ENCODE measurements at places on chromosomes 12 and 14.

DNA sequence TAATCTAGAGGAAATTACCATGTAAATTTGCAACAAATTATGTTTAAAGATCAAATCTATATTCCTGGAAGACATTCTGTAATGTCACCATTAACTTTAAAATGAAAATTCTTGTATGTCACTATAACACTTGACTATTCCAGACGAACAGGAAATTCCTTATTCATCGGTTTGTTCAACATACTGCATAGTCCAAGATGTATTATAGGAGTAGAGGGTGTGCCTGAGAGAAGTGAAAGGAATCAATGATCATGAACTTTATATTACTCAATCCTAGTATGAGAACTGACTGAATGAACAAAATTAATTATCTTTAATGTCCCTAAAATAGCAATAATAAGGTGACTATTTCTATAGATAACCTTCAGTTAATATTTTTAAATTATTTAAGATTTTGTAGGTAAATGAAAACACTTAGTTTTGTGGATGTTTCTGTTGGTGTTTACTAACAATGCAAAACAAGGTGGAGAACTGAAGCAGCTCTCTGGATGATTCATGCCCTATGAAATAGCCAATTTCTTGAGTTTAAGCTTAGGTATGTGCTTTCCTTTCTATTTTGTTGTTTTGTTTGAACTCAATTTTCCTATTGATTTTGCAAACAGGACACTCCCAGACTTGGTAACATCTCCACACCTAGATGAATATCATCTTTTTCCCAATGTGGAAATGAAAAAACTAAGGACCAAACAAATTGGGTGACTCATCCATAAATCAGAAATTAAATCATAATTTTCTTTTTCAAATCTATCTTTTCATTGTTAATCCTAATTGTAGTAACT is 18.2 kb upstream of the ITPR2 start:
- H3K27ac ChIP-seq: no peak overlapping the region
- DNase-seq: no peak

DNA sequence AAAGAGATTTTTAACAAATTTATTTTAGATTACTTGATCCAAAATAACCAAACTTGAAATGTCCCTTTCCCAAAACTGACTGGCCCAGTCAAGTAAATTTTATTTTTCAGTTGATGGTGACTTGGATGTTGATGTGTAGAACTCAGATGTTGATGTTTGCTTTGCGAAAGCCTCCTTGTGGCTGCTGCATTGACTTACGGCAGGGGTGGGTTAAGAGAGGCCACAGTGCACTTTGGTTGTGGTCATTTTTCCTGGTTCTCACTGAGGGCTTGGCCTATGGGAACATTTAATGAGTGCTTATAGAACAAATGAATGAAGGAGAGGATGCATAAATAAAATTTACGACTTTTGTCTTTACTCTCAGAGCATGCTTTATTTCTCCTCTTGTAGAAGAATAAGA is 52.6 kb downstream of the SLCO1B3 start:
- H3K27me3 ChIP-seq: no peaks in the 10 kb centered on the region
- H3K4me3 ChIP-seq: no peak overlapping the region
- DNase-seq: no peak
- peaks cover 25% of the 10 kb centered on the region for H3K36me3 ChIP-seq
- H3K4me1 ChIP-seq: no peaks in the 10 kb centered on the region
- no peak overlapping the region for H3K27ac ChIP-seq

DNA sequence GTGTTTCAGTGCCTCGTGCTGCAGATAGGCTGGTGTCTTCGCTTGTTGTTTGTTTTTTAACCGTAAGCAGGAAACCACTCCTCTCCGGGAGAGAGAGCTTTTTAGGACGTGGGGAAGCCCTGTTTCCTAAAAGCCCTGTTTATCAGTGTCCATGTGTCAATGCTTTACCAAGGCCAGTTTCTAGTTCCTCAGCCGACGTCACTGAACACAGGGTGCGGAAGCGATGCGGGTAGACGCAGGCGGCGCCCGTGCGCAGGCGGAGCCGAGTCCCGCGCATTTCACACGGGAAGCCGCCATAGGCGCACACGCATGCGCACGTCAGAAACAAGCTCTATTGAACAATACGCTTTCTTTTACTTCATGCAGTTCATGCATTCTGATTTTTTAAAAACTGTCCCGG is 79.8 kb downstream of the GLT1D1 start:
- no peak for DNase-seq
- no peaks in the 10 kb centered on the region for H3K4me1 ChIP-seq
- no peaks in the 10 kb centered on the region for H3K36me3 ChIP-seq
- H3K4me3 ChIP-seq: no peak overlapping the region
- H3K27ac ChIP-seq: no peak overlapping the region

DNA sequence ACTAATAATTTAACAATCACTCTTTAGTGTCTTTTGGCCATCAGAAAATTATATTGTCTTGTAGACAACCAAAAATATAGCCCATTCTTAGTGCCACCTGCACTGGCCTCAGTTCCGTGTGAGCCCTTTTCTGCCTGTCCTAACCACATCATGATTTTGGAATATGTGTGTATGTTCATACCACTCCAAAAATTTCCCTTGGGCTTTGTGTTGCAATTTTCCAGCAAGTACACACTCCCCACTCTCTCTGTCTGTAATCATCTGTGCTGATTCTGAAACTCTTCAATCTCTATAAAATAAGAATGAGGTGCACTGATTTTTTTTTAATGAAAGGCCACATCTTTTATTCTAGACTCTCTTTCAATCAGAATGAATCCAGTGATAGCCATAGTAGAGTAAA is 196.0 kb downstream of the PIK3C2G start:
- no peak overlapping the region for H3K27ac ChIP-seq
- H3K27me3 ChIP-seq: no peaks in the 10 kb centered on the region
- H3K36me3 ChIP-seq: no peaks in the 10 kb centered on the region

Measured in Calu3 (cell line).